CD8-positive, alpha-beta memory T cell (primary cell): ENCODE measurements at places on chromosomes 4 and X. TPM values are rescaled to one million over a fixed set of nuclear protein-coding genes. Genes with fewer than 3 reads are reported as not detected.

DNA sequence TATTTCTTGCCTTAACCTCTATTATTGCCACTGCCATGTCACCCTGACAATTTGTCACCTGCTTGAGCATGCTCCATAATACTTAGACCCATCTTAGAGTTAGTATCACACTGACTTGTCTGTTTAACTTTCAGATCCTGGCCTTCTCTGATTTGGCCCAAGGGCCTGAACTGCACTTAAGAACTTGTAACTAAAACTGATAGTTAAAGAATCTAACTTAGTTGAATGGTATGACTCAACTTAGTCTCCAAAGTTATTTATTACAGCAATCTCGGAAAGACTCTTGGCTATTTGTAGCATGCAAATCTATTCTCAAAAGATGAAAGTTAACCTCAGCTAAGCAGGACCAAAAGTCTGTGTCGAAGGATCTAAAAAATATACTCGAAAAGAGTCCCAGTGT lies 72.3 kb downstream of the IGSF1 start:
- no peak overlapping the region for H3K27ac ChIP-seq
- H3K4me1 ChIP-seq = no peaks in the 10 kb centered on the region
- H3K36me3 ChIP-seq = no peaks in the 10 kb centered on the region
- DNase-seq = no peak

DNA sequence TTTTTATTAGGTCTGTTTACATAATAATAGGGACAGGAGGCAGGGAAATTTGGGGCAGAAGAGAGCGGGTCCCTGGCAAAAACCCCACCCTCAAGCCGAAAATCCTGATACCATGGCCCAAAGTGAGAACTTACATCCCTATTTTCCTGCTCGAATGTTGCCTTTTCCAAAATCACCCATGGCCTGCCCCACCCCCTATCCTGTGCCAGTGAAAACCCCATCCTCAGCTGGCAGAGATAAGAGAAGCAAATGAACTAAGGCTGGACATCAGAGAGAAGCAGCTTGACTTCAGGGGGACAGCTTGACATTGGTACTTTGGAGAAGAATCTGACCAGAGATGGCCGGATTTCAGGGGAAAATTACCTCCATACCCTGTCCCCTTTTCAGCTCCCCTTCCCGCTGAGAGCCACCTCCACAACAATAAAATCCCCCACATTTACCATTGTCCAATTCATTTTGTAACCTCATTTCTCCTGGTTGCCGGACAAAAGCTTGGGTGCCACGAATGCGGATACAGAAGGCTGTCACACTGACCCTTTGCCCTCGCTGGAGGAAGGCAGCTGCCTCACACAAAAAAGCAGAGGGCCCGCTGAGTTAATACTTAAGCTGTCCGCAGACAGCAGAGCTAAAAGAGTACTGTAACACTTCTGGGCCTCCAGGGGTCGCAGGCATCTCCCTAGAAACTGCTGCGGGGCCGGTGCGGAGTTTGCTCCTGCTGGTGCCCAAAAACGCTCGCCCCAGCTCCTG lies 196.2 kb downstream of the SNCA start:
- H3K36me3 ChIP-seq = no peaks in the 10 kb centered on the region
- no peak for DNase-seq
- H3K4me3 ChIP-seq = no peak overlapping the region
- no peaks in the 10 kb centered on the region for H3K27me3 ChIP-seq
- H3K4me1 ChIP-seq = no peaks in the 10 kb centered on the region
- H3K27ac ChIP-seq = no peak overlapping the region

DNA sequence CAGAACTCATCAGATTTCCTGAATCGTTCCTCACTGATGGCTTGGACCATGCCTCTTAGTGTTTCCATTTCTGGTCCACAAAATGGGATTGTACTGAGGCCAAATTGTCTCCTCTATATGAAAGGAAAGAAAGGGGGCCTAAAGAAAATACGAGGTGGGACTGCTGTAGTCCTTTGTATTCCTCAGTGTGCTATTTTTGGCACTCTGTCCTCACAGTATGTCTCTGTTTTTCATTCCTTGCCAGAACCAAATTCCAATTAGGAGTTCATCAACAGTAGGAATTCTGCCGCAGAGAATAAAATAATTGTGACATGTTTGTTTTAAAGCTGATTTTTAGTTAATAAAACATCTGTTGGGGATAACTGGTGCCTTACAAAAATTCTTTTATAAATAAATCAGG lies 515.7 kb downstream of the SMARCA1 start:
- no peak overlapping the region for H3K4me3 ChIP-seq
- no peaks in the 10 kb centered on the region for H3K36me3 ChIP-seq
- H3K27ac ChIP-seq = no peak overlapping the region

DNA sequence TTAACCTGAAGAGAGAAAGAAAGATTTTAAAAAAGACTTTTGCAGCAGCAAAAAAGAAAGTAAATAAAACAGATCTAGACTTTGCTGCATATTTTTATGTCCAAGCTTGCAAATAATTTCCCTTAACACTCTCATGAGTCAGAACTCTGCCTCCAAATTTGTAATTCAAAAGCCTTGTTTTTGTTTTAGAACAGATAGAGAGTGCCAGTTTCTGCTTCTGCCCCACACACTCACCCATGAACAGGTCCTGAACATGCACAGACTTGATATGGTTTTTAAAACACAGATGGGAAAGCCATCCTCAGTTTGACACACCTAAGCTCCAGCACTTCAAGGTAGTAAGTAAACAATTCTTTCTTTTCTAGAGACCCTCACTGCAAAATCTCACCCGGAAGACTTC lies 39.7 kb upstream of the VCX3B start:
- H3K36me3 ChIP-seq = no peaks in the 10 kb centered on the region
- H3K4me3 ChIP-seq = no peak overlapping the region
- no peaks in the 10 kb centered on the region for H3K4me1 ChIP-seq
- H3K27me3 ChIP-seq = no peaks in the 10 kb centered on the region
- no peak overlapping the region for H3K27ac ChIP-seq

GRCh38 chrX:71056867-71057266 lies 11.3 kb downstream of the SNX12 start:
- H3K27ac ChIP-seq = no peak overlapping the region
- H3K27me3 ChIP-seq = no peaks in the 10 kb centered on the region
- no peak for DNase-seq
- H3K36me3 ChIP-seq = peaks cover 5% of the 10 kb centered on the region
- H3K4me3 ChIP-seq = no peak overlapping the region

- peaks cover 13% of the 10 kb centered on the region for H3K4me1 ChIP-seq
- H3K27ac ChIP-seq = no peak overlapping the region
- peak overlapping the region; percentile 47 for H3K4me3 ChIP-seq
- no peaks in the 10 kb centered on the region for H3K27me3 ChIP-seq
Measured at GRCh38 chrX:70452143-70452733, 7.6 kb downstream of the DLG3 start.

DNA sequence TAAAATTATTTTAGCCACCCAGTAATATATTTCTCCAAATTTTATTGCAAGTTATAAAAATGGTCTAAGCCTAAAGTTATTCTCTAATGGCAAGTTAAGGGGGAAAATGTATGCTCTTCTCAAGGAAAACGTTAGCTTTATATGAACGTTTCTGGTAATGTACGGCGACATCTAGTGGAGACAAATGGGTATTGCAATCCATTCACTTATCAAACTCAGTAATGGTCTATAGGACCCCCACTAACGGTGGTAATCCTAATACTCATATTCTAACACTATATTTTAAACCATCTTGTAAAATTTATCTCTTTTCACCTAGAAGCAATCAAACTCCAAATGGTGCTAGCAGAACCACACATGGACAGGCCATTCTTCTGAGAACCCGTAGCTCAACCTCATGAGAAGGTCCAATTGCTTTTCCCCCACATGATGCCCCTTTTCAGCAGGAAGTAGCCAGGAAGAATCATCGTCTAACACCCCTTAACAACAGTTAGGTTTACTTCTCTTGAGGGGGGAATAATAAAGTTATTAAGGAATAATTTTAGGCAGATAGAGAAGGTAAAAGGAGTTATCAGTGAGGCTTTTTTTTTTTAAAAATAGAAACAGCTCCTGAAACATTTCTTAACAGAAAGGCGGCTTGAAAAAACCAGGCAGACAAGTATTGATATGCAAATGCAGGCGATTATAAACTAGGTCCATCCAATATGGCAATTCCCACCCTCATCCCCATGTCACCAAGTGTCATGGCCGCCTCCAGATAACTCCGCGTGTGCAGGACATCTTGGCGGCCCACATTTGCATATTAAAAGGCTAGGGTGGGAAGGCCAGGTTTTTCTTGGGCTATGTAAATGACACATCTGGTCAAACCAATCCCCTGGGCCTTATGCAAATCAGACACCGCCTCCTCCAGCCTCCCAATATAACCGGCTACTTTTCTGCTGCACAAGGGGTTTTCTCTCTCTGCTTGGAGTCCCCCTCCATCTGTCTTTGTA lies 35.0 kb downstream of the NUDT11 start:
- H3K4me1 ChIP-seq = no peaks in the 10 kb centered on the region
- no peak for DNase-seq
- H3K27ac ChIP-seq = no peak overlapping the region

- H3K4me3 ChIP-seq = no peak overlapping the region
- H3K36me3 ChIP-seq = no peaks in the 10 kb centered on the region
- H3K27ac ChIP-seq = no peak overlapping the region
- no peak for DNase-seq
Measured at GRCh38 chr4:155975511-155975910, 21.8 kb upstream of the CTSO start.

Gene ADAM29
- total RNA-seq = not detected

- no peak for DNase-seq
- no peak overlapping the region for H3K4me3 ChIP-seq
- no peaks in the 10 kb centered on the region for H3K36me3 ChIP-seq
- H3K27me3 ChIP-seq = no peaks in the 10 kb centered on the region
Measured at GRCh38 chr4:140238351-140239056, 84.5 kb upstream of the MAML3 start.

Gene USP27X
- 1.7 TPM for total RNA-seq

Gene CC2D2A
- total RNA-seq = not detected

- no peaks in the 10 kb centered on the region for H3K36me3 ChIP-seq
- H3K27ac ChIP-seq = no peak overlapping the region
- H3K4me1 ChIP-seq = peaks cover 4% of the 10 kb centered on the region
- no peaks in the 10 kb centered on the region for H3K27me3 ChIP-seq
- DNase-seq = peak; percentile 43
- H3K4me3 ChIP-seq = no peak overlapping the region
Measured at GRCh38 chrX:40202456-40202855, 104.7 kb upstream of the BCOR start.

Gene ZBED1
- 28.0 TPM for total RNA-seq

GRCh38 chrX:22882543-22882942 lies 117.2 kb upstream of the DDX53 start:
- no peaks in the 10 kb centered on the region for H3K36me3 ChIP-seq
- no peaks in the 10 kb centered on the region for H3K27me3 ChIP-seq
- DNase-seq = no peak
- H3K27ac ChIP-seq = no peak overlapping the region
- no peaks in the 10 kb centered on the region for H3K4me1 ChIP-seq

Gene FAM156A
- total RNA-seq = 18.5 TPM

GRCh38 chrX:2677764-2678163 lies 13.3 kb upstream of the CD99 start:
- no peaks in the 10 kb centered on the region for H3K27me3 ChIP-seq
- no peak overlapping the region for H3K4me3 ChIP-seq
- no peak for DNase-seq
- H3K4me1 ChIP-seq = no peaks in the 10 kb centered on the region
- no peaks in the 10 kb centered on the region for H3K36me3 ChIP-seq

Gene AVPR2
- total RNA-seq = not detected

- H3K4me1 ChIP-seq = peaks cover 24% of the 10 kb centered on the region
- DNase-seq = peak; percentile 73
- H3K27me3 ChIP-seq = no peaks in the 10 kb centered on the region
- peaks cover 10% of the 10 kb centered on the region for H3K36me3 ChIP-seq
- peak within 1 kb of the TSS; percentile 81 for H3K27ac ChIP-seq
Measured at GRCh38 chrX:65667503-65668376, at the start of gene MSN. TSS of gene MSN (plus strand) at chrX:65667654. CDS start at chrX:65667842, 188 bp downstream.

GRCh38 chr4:39591290-39591689 lies 47.4 kb downstream of the SMIM14 start:
- H3K27me3 ChIP-seq = no peaks in the 10 kb centered on the region
- no peak for DNase-seq
- no peaks in the 10 kb centered on the region for H3K36me3 ChIP-seq
- no peak overlapping the region for H3K4me3 ChIP-seq
- H3K27ac ChIP-seq = no peak overlapping the region
- no peaks in the 10 kb centered on the region for H3K4me1 ChIP-seq

DNA sequence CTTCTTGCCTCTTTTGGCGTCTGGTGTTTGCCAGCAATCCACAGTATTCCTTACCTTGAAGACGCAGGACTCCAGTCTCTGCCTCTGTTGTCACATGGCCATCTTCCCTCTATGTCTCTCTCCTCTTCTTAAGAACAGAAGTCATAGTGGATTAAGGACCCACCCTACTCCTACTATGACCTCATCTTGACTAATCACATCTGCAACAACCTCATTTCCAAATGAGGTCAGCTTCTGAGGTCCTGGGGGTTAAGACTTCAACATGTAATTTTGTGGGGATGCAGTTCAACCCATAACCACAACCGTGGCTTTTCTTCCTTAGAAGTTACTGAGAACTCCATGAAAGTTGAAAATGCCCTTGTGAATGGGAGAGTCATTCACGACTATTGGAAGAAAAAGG lies 23.3 kb downstream of the TLR8 start:
- no peaks in the 10 kb centered on the region for H3K4me1 ChIP-seq
- H3K27ac ChIP-seq = no peak overlapping the region
- H3K36me3 ChIP-seq = no peaks in the 10 kb centered on the region
- no peak for DNase-seq
- H3K4me3 ChIP-seq = no peak overlapping the region

GRCh38 chrX:94123062-94123461 lies 449.1 kb downstream of the FAM133A start:
- H3K36me3 ChIP-seq = no peaks in the 10 kb centered on the region
- no peaks in the 10 kb centered on the region for H3K27me3 ChIP-seq
- H3K4me3 ChIP-seq = no peak overlapping the region
- H3K4me1 ChIP-seq = no peaks in the 10 kb centered on the region

Gene CD40LG
- total RNA-seq = 9.2 TPM

DNA sequence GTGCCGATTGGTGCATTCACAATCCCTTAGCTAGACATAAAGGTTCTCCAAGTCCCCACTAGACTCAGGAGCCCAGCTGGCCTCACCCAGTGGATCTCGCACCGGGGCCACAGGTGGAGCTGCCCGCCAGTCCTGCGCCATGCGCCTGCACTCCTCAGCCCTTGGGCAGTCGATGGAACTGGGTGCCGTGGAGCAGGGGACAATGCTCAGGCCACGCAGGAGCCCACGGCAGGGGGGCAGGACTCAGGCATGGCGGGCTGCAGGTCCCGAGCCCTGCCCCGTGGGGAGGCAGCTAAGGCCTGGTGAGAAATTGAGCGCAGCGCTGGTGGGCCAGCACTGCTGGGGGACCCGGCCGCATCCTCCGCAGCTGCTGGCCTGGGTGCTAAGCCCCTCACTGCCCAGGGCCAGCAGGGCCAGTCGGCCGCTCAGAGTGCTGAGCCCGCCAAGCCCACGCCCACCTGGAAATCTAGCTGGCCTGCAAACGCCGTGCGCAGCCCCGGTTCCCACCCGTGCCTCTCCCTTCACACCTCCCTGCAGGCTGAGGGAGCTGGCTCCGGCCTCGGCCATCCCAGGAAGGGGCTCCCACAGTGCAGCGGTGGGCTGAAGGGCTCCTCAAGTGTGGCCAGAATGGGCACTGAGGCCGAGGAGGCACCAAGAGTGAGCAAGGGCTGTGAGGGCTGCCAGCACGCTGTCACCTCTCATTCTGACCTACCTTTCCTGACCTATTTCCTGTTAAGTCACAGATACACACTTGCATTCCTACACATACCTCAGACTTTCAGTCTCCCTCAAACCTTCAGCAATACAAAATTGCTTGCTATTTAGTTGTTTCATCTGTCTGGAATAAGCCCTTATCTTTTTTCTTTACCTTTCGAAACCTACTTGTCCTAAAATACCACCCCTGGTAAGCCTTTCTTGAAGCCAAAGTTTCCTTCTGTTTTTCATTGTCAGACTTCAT lies 20.7 kb downstream of the UBE2K start:
- H3K36me3 ChIP-seq = peaks cover 4% of the 10 kb centered on the region
- no peak for DNase-seq
- H3K27ac ChIP-seq = no peak overlapping the region
